ENCODE measurements at places on chromosomes 1 and 21. TPM values are rescaled to one million over a fixed set of nuclear protein-coding genes. Genes with fewer than 3 reads are reported as not detected.

Gene C1orf94
- total RNA-seq, result not detected

Gene FCRL1
- not detected for total RNA-seq

Gene JAM2
- 0.33 TPM for total RNA-seq

Gene GSTM1
- 94.2 TPM for total RNA-seq

Gene PLA2G2A
- total RNA-seq, result not detected

Gene RHOU
- total RNA-seq, result 0.51 TPM

Gene COL18A1
- total RNA-seq, result 3.2 TPM

Gene DPT
- not detected for total RNA-seq

Gene CD1D
- not detected for total RNA-seq

Gene FCER1A
- not detected for total RNA-seq

Gene OR2L13
- total RNA-seq, result not detected

Gene ZFP69B
- total RNA-seq, result 6.3 TPM

Gene TCHHL1
- not detected for total RNA-seq

Gene NCF2
- 6.2 TPM for total RNA-seq

Gene CYP4Z1
- total RNA-seq, result not detected

Gene SHISA4
- 0.38 TPM for total RNA-seq

Gene XCL1
- total RNA-seq, result 14.6 TPM

Gene DLGAP3
- 0.54 TPM for total RNA-seq

Gene SERINC2
- total RNA-seq, result not detected

Gene FAM151A
- not detected for total RNA-seq

Gene TRNP1
- total RNA-seq, result 1.3 TPM

Gene ERO1B
- total RNA-seq, result 1.5 TPM

Gene BEND5
- total RNA-seq, result 11.5 TPM

Gene GART
- total RNA-seq, result 221 TPM

Gene SPOCD1
- not detected for total RNA-seq

Gene OR2T2
- not detected for total RNA-seq
